Small intestine (tissue), 16 donors: ENCODE measurements at places on chromosomes 2 and 18. TPM values are rescaled to one million over a fixed set of nuclear protein-coding genes. Genes with fewer than 3 reads are reported as not detected.

DNA sequence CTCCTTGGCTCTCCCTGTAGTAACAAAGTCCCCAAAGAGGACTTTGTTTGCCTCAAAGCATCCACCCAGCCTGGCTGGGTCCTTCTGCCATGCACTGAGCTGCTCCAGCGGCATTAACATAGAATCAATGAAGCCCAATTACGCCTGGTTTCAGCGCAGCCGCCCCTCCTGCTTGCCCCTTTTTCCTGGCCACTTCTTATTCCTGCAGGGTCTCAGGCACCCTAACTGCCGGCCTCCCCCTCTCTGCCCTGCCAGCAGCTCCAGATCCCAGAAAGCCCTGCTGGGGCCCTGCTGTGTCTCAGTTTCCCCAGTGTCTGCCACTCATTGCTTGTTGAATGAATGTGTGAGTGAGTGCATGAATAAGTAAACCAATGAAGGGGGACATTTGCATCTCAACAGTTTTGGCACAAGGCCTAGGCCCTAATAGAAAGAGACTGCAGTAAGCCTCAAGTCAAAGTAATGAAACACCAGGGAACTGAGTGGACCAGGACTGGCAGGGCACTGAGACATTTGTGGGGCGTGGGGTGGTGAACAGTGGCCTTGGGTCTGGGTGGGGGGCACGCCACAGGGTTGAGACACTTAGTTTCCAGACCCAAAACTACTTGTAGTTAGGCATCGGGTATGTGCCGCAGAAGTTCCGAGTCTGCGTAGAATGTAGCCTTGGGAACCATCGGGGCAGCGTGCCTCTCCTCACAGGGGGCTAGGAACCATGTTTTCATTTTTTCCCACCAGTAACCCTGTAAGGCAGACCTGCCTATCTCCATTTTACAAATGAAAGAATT is 60.6 kb downstream of the SMAD7 start:
- H3K4me3 ChIP-seq = no peak overlapping the region
- no peak overlapping the region for H3K27ac ChIP-seq
- no peaks in the 10 kb centered on the region for H3K27me3 ChIP-seq

Gene RNU2-63P
- polyA plus RNA-seq = not detected

DNA sequence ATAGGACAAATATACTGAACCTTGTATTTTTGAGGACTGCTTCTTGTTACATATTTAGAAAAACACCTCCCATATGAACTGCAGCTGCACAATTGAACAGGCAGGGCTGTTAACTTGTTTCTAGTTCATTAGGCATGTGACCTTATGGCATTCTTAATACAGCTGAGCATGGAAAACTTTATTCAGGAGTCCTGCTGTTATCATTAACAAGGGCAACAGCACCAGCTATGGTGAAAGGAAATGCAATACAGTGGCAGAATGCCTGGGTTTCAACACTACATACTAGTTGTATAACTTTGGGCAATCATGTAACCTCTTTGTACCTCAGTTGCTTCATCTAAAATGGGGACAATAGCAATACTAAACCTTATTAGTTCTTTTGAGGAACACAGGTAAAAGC is 71.8 kb downstream of the GDF7 start:
- H3K36me3 ChIP-seq = no peaks in the 10 kb centered on the region
- no peak overlapping the region for H3K27ac ChIP-seq
- H3K27me3 ChIP-seq = no peaks in the 10 kb centered on the region
- DNase-seq = no peak
- no peaks in the 10 kb centered on the region for H3K4me1 ChIP-seq

Gene NCKAP5
- 7.0 TPM for polyA plus RNA-seq

Gene OTX1
- polyA plus RNA-seq = 0.01 TPM

DNA sequence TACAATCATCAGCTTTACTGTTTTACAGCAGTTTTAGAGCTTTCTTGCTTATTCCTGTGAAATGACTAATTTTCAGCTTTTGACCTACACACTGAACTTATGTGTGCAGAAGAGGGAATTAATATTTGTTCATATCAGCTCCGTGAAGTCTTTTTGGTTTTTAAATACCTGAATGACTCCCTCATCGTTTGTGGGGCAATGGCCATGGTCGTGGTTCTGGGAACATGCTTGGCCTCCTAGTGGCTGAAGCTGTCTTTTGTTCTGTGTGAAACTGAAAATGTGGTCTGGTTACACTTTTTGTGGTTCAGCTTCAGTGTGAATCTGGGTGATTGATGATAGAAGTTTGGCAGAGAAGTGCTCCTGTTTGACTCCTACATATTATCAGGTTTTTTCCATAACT is 408.1 kb downstream of the THSD7B start:
- H3K27me3 ChIP-seq = no peaks in the 10 kb centered on the region
- peak; percentile 52 for DNase-seq
- H3K27ac ChIP-seq = peak overlapping the region; percentile 1
- no peak overlapping the region for H3K4me3 ChIP-seq
- H3K4me1 ChIP-seq = peaks cover 5% of the 10 kb centered on the region

Gene PIKFYVE
- polyA plus RNA-seq = 17.3 TPM

Gene SFT2D3
- 3.8 TPM for polyA plus RNA-seq

- DNase-seq = no peak
- H3K27ac ChIP-seq = no peak overlapping the region
- no peaks in the 10 kb centered on the region for H3K27me3 ChIP-seq
- H3K36me3 ChIP-seq = no peaks in the 10 kb centered on the region
- H3K4me1 ChIP-seq = no peaks in the 10 kb centered on the region
These were observed 60.7 kb downstream of the CXCR4 start for GRCh38 chr2:136057023-136057801.

Gene SF3B6
- 241 TPM for polyA plus RNA-seq

DNA sequence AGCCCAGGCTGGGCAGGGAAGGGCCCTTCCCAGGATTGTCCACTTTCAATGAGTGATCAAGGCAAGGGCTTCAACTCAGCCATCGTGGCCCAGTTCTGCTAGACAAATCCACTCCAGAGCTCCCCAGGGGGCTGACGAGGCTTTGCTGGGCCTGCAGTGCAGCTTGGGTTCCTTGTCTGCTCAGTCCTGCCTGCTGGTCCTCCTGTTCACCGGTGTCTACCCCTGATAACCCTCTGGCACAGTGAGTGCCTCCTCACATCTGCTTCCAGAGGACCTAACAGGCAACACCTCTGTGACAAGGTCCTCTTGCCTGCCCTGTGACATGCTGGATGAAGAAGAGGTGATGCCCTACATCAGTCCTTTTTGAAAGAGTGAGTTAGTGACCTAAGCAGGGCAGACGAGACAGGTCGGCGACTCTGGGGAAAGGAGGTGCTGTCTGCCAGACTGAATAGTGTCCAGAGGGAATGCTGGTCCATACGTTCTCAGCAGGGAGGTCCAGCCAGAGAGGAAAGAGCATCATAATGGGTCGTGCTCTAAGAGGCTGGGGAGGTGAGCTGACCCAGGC is 20.9 kb upstream of the KCNF1 start:
- no peaks in the 10 kb centered on the region for H3K4me1 ChIP-seq
- no peak for DNase-seq
- H3K27me3 ChIP-seq = no peaks in the 10 kb centered on the region
- no peak overlapping the region for H3K4me3 ChIP-seq
- H3K27ac ChIP-seq = no peak overlapping the region

DNA sequence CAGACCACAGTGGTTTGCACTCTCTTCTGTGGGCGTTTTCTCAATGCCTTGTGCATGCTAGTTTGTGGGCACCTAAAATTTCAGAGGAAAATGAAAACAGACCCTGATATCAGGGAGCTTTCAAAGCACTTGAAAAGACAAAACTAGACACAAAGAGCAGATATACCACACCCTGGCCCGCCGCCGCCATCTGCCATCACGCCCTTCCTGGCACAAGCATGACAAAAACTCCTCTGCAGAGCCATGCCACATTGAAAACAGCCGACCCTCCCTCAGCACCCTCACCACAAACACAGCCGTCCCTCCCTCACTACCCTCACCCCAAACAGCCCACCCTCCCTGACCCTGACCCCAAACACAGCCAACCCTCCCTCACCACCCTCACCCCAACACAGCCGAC is 84.8 kb upstream of the RAB6C start:
- DNase-seq = no peak
- H3K4me1 ChIP-seq = no peaks in the 10 kb centered on the region
- H3K4me3 ChIP-seq = no peak overlapping the region

DNA sequence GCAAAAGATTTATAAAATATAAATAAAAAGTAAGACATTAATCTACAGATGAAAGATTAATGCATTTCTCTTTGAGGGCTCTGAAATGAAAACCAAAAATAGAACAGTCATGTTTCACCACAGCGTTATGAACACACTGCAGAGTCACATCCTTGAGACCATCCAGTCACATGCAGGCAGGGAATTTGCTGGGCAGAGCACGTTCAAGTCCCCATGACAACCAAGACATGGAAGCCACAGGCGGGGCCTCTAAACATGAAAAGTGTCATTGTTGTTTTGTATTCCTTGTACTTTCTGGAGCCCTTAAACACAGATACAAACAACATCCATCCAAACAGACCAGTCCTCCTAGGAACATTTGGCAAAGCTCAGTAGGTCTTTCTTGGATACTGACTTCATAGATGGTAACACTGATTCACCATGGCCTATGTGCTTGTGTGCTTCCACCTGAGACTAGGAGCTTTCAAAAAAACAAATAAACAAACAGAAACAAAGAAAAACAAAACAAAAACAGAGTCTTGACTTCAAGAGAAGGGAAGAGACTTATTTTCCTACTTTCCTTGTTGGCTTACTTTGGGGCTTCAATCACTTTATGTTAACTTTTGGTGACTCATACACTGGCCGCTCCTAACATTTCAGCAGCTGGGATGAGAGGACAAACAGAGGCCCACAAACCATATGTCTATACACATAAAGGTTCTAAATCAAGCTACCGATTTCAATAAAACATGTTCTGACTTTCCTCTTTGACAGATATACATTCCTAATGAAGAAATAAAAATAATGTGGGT is 99.5 kb upstream of the CCDC85A start:
- no peak overlapping the region for H3K27ac ChIP-seq
- no peak overlapping the region for H3K4me3 ChIP-seq
- no peaks in the 10 kb centered on the region for H3K36me3 ChIP-seq
- no peaks in the 10 kb centered on the region for H3K4me1 ChIP-seq
- no peaks in the 10 kb centered on the region for H3K27me3 ChIP-seq

GRCh38 chr2:74708883-74709282 is 54.8 kb downstream of the SEMA4F start:
- H3K27ac ChIP-seq = no peak overlapping the region
- H3K4me3 ChIP-seq = no peak overlapping the region
- H3K27me3 ChIP-seq = peaks cover 3% of the 10 kb centered on the region
- no peaks in the 10 kb centered on the region for H3K36me3 ChIP-seq
